ENCODE measurements at places on chromosomes 2 and 18. TPM values are rescaled to one million over a fixed set of nuclear protein-coding genes. Genes with fewer than 3 reads are reported as not detected.

DNA sequence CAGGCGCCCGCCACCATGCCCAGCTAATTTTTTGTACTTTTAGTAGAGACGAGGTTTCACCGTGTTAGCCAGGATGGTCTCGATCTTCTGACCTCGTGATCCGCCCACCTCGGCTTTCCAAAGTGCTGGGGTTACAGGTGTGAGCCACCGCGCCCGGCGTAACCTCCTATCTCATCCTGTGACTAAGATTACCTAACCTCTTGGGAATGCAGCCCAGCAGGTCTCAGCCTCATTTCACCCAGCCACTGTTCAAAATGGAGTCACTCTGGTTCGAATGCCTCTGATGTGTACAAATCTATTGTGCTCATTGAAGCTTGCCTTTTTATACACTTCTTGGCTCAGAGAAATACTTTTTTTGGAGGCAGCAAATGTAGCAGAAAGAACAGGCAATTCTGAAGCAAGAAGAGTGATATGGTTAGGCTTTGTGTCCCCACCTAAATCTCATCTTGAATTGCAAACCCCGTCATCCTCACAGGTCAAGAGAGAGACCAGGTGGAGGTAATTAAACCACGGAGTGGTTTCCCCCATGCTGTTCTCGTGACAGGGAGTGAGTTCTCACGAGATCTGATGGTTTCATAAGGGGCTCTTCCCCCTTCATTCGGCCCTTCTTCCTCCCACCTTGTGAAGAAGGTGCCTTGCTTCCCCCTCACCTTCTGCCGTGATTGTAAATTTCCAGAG, 60.6 kb downstream of the SLC4A3 start:
- no peak overlapping the region for H3K27ac ChIP-seq
- DNase-seq, result no peak
- H3K36me3 ChIP-seq, result no peaks in the 10 kb centered on the region
- H3K4me3 ChIP-seq, result no peak overlapping the region
- H3K4me1 ChIP-seq, result peaks cover 6% of the 10 kb centered on the region

- H3K4me3 ChIP-seq, result peak overlapping the region; percentile 90
- H3K36me3 ChIP-seq, result peaks cover 38% of the 10 kb centered on the region
- no peak for DNase-seq
- H3K4me1 ChIP-seq, result peaks cover 30% of the 10 kb centered on the region
Observed at GRCh38 chr2:95208106-95208505, 785 bp downstream of the ZNF892 start.

- H3K27me3 ChIP-seq, result peaks cover 14% of the 10 kb centered on the region
- peaks cover 25% of the 10 kb centered on the region for H3K4me1 ChIP-seq
- no peak overlapping the region for H3K27ac ChIP-seq
- H3K36me3 ChIP-seq, result peaks cover 5% of the 10 kb centered on the region
Observed at GRCh38 chr2:176003958-176004357, 1.9 kb upstream of the LNPK start.

GRCh38 chr18:77250926-77251729, 1.5 kb downstream of the GALR1 start:
- H3K4me3 ChIP-seq, result no peak overlapping the region
- peaks cover 46% of the 10 kb centered on the region for H3K27me3 ChIP-seq
- peaks cover 12% of the 10 kb centered on the region for H3K4me1 ChIP-seq
- no peak overlapping the region for H3K27ac ChIP-seq

DNA sequence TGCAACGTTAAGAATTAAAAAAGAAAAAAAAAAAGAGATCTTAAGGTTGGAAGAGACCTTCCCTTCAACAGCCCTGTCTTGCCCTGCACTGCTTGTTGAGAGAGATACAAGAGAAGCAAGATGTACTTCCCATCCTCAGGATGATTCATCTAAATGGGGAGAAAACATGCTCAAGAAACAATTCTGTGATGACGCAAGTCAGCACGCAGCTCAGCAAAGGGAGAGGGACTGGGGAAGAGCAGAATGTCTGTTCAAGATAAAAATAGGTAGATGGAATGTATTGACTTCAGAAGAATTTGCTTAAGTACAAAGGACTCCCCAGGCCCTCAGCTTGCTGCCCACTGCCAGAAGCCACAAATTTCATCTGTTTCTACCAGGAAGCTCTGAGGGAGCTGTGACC, 198.2 kb upstream of the SPRED2 start:
- no peak overlapping the region for H3K27ac ChIP-seq
- DNase-seq, result no peak
- H3K27me3 ChIP-seq, result peaks cover 11% of the 10 kb centered on the region
- H3K36me3 ChIP-seq, result no peaks in the 10 kb centered on the region
- no peaks in the 10 kb centered on the region for H3K4me1 ChIP-seq
- H3K4me3 ChIP-seq, result no peak overlapping the region

DNA sequence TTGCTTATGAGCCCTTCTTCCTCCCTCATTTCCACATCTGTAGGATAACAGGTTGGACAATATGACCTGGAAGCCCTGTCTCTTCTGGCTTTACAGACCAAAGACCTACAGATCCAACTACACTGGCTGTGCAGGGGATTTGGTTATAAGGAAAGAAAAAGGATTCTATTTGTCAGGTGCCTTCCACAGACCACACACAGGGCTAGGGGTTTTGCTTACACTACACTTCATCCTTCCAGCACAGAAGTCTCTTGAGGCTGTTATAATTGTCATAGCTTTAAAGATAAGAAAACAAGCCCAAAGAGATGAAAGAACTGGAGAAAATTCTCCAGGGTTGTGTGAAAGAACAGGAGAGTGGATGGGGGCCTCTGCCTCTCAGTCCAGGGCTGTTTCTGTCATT, 302.6 kb downstream of the MYCN start:
- no peaks in the 10 kb centered on the region for H3K4me1 ChIP-seq
- no peaks in the 10 kb centered on the region for H3K36me3 ChIP-seq
- no peak overlapping the region for H3K4me3 ChIP-seq
- no peaks in the 10 kb centered on the region for H3K27me3 ChIP-seq
- H3K27ac ChIP-seq, result no peak overlapping the region

DNA sequence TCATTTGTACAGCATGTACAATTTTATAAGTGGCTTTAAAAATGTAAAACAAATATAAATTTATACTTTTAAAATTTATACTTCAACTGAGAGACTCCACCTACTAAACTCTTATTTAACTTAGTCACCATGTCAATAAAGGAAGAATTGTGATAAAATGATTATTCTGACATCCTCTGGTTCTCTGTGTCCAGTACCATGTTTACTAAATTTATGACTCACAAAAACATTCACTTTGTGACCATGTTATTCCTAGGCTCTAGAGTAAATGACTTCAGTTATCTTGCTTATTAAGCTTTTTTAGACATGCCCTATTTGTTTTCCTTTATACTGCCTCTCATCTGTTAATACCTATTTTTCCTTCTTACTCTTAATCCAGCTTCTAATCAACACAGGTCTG, 959.6 kb upstream of the SLC39A10 start:
- no peak overlapping the region for H3K4me3 ChIP-seq
- no peak overlapping the region for H3K27ac ChIP-seq
- no peaks in the 10 kb centered on the region for H3K4me1 ChIP-seq
- H3K27me3 ChIP-seq, result no peaks in the 10 kb centered on the region

DNA sequence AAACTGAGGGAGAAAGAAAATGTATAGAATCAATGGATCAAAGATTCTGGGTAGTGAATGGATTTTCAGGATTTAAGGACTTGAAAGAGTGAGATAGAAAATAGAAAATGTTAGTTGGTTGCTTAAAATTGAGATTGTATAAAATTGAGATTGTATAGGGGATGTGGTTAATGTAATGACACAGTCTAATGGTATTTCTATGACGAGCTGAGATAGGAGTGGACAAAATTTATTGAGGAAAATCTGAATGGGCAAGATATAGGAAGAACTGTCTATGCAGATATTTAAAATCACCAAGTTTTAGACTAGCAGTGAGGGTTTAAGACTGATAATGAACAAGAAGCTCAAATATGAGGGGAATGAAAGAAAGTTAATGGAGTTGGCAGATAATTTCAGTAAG, 406.6 kb downstream of the NYAP2 start:
- no peak overlapping the region for H3K27ac ChIP-seq
- H3K4me3 ChIP-seq, result no peak overlapping the region
- no peaks in the 10 kb centered on the region for H3K27me3 ChIP-seq
- no peaks in the 10 kb centered on the region for H3K4me1 ChIP-seq
- H3K36me3 ChIP-seq, result no peaks in the 10 kb centered on the region
- DNase-seq, result no peak

DNA sequence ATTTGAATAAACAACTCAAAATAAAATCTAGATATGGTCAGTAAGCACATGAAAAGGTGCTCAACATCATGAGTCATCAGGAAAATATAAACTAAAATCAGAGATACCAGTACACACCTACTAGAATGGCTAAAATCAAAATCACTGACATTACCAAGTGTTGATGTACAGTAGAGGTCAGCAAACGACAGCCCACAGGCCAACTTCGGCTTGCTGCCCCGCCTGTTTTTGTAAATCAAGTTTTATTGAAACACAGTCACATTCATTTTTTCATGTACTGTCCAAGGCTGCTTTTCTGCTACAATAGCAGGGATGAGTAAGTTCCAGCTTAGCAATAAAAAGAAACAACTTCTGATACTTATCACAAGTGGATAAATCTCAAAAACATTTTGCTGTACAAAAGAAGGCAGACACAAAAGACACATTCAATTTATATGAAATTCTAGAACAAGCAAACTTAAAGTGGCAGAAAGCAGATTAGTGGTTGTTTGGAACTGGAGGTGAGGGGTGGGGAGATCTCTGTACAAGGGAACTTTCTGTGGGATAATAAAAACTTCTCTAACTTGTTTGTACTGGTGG, 32.1 kb downstream of the TRAK2 start:
- no peak for DNase-seq
- H3K4me3 ChIP-seq, result no peak overlapping the region
- H3K4me1 ChIP-seq, result peaks cover 30% of the 10 kb centered on the region
- no peaks in the 10 kb centered on the region for H3K27me3 ChIP-seq
- no peak overlapping the region for H3K27ac ChIP-seq
- H3K36me3 ChIP-seq, result peaks cover 17% of the 10 kb centered on the region

DNA sequence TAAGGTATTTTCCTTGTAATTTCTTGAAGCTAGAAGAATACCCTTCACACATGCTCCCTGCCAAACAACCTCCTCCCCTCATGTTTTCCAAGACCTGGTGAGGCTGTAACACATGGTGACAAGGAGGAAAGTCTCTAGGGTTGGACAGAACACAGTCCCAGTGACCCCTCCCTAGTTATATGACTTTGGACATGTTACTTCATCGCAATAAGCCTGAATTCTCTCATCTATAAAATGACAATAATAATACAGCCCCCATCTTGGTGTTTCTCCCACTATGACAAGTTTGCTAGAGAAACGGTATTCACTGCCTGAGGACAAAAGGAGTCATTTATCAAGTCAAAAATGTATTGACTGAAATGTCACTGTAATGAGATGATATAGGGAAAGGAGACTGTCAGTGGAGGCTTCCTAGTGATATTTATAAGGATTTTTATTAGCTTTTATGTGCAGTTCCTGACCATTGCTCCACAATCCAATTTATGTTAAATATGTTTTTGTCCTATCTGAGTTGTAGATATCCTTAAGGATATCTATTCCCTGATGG, 464.4 kb downstream of the SUCLG1 start:
- DNase-seq, result no peak
- H3K4me1 ChIP-seq, result no peaks in the 10 kb centered on the region
- H3K27ac ChIP-seq, result no peak overlapping the region
- no peaks in the 10 kb centered on the region for H3K36me3 ChIP-seq
- H3K27me3 ChIP-seq, result no peaks in the 10 kb centered on the region

- H3K4me3 ChIP-seq, result no peak overlapping the region
- H3K27ac ChIP-seq, result no peak overlapping the region
- no peaks in the 10 kb centered on the region for H3K4me1 ChIP-seq
- no peak for DNase-seq
Observed at GRCh38 chr2:204282525-204282924, 262.8 kb upstream of the PARD3B start.

DNA sequence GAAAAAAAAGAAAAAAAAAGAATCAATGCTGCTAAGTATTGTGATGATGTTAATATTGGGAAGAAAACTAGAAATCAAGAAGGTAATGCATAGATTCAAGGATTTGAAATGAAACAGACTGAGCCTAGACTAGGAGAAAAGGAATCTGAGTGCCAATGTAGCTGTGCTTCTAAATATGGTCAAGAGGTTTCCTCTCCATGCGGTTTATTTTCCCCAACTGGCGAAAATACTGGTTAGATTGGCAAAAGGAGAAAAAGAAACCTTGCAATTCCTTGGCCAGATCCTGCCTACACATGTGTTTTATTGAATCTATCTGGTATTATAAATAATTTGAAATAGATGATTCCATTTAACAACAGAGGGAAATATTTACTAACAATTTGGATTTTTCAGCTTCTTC, 5.7 kb downstream of the SCN3A start:
- H3K4me3 ChIP-seq, result no peak overlapping the region
- DNase-seq, result no peak
- no peaks in the 10 kb centered on the region for H3K36me3 ChIP-seq
- no peak overlapping the region for H3K27ac ChIP-seq

DNA sequence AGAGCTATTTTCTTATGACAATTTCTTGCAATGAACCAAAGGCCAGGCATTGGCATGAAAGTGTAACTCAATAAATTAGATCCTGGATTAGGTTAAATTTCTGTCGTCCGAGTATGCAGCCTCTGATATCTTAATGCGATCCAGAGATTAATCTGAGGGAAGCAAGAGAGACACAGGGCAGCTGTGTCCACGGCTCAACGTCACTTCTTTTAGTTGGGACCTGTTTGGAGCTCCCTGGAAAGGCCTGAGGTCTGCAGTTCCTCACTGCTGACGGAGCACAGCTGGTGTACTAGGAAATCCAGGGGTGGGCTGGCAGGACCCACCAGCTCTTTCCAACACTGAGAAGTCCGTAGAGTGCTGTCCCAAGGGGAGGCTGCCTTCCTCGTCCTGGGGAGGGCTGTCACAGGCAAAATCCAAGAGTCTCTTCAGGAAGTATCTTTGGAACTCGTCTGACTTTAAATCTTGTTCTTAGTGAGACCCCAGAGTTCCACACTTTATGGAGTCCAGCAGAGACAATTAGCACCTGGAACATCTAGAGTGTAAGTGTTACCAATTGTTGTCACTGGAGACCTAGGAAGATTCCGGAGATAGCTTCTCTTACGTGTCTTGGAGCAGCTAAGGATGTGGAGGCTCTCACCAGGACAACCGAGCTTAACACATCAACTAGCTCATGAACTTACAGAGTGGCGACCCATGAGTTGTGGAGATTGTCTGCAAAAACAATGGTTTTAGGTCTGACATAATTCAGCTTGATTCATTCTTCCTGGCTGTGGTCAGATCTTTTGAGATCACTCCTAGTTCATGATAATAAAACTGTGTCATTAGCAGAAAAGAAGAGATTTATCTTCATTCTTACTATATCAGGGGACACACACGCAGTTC, 173.7 kb downstream of the ACKR3 start:
- H3K36me3 ChIP-seq, result no peaks in the 10 kb centered on the region
- H3K27me3 ChIP-seq, result peaks cover 4% of the 10 kb centered on the region
- no peak overlapping the region for H3K4me3 ChIP-seq
- DNase-seq, result no peak
- no peaks in the 10 kb centered on the region for H3K4me1 ChIP-seq

Gene PLEK
- 3.2 TPM for total RNA-seq

Gene LINC00305
- not detected for total RNA-seq

Gene SCN9A
- 0.07 TPM for total RNA-seq

Gene UGT1A3
- total RNA-seq, result not detected

Gene BOLL
- 0.51 TPM for total RNA-seq

All from activated T-helper 1 cell treated with anti-CD3 and anti-CD28 coated beads, Interleukin-12 subunit alpha, Interleukin-12 subunit beta, Interleukin-2, Interleukin-4 antibody, amounts not matched to agents 30 ng/mL and 10 ng/mL and 1 ng/mL, durations not matched to agents 14 hours and 24 hours and 36 hours (primary cell).